Spinal cord (tissue), 10 donors: ENCODE measurements at places on chromosomes 12 and 14.
A peak's percentile ranks its signal among the peaks of the same experiment; 100 is the strongest.

- H3K27ac ChIP-seq: no peak overlapping the region
- no peaks in the 10 kb centered on the region for H3K36me3 ChIP-seq
- no peak for DNase-seq
- H3K4me1 ChIP-seq: peaks cover 22% of the 10 kb centered on the region
- H3K4me3 ChIP-seq: no peak overlapping the region
These were observed 24.0 kb upstream of the IRF2BPL start for GRCh38 chr14:77052281-77053044.

GRCh38 chr12:58978717-58979116, 58.4 kb upstream of the LRIG3 start:
- H3K27me3 ChIP-seq: no peaks in the 10 kb centered on the region
- no peak overlapping the region for H3K4me3 ChIP-seq
- H3K36me3 ChIP-seq: no peaks in the 10 kb centered on the region

DNA sequence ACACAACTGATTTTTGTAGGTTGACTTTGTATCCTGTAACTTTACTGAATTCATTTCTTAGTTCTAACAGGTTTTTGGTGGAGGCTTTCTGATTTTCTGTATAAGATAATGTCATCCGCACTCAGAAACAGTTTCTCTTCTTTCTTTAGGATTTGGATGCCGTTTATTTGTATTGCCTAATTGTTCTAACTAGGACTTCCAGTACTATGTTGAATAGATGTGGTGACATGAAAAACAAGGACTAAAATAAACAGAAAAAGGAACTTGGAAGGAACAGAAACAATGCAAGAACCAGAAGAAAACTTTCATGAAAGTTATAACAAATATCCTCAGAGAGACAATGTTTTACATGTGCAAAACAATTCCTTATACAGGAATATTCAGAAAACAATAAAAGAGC, 100.3 kb downstream of the GTF2A1 start:
- no peaks in the 10 kb centered on the region for H3K27me3 ChIP-seq
- no peak for DNase-seq
- no peaks in the 10 kb centered on the region for H3K36me3 ChIP-seq
- H3K4me1 ChIP-seq: no peaks in the 10 kb centered on the region

DNA sequence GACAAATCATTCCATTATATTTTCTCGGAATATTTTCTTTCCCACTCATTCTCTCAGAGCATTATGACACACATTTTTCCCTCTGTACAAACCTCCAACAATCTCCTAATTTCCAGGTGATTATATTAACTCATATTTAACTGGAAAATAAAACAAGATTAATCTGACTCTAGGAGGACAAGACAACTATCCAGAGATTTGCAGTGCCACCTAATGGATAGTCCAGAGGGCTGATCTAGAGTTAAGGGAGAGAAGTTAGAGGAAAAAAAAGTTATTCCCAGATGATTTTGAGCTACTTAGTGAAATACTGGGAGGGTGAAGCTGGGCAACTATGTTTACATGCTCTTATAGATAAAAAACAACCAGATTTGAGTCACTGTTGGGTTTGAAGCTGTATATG, 161.7 kb downstream of the ALX1 start:
- H3K27me3 ChIP-seq: no peaks in the 10 kb centered on the region
- no peak for DNase-seq
- no peak overlapping the region for H3K27ac ChIP-seq
- H3K4me1 ChIP-seq: no peaks in the 10 kb centered on the region
- no peak overlapping the region for H3K4me3 ChIP-seq

DNA sequence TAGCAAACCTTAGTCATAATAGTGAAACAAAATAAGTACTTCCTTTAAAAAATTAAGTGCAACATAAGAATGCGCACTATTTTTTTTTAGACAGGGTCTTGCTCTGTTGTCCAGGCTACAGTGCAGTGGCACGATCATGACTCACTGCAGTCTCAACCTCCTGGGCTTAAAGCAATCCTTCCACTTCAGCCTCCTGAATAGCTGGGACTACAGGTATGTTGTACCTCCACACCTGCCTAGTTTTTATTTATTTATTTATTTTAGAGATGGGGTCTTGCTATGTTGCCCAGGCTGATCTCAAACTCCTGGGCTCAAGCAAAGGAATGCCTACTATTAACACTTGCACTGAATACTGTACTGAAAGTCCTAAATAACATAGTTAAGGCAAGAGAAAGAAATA, 93.8 kb downstream of the NUMB start:
- no peaks in the 10 kb centered on the region for H3K36me3 ChIP-seq
- H3K4me1 ChIP-seq: no peaks in the 10 kb centered on the region
- DNase-seq: no peak

- no peaks in the 10 kb centered on the region for H3K27me3 ChIP-seq
- H3K36me3 ChIP-seq: no peaks in the 10 kb centered on the region
- H3K4me1 ChIP-seq: peaks cover 7% of the 10 kb centered on the region
- no peak for DNase-seq
These were observed 73.4 kb downstream of the DUSP6 start for GRCh38 chr12:89278862-89279261.

DNA sequence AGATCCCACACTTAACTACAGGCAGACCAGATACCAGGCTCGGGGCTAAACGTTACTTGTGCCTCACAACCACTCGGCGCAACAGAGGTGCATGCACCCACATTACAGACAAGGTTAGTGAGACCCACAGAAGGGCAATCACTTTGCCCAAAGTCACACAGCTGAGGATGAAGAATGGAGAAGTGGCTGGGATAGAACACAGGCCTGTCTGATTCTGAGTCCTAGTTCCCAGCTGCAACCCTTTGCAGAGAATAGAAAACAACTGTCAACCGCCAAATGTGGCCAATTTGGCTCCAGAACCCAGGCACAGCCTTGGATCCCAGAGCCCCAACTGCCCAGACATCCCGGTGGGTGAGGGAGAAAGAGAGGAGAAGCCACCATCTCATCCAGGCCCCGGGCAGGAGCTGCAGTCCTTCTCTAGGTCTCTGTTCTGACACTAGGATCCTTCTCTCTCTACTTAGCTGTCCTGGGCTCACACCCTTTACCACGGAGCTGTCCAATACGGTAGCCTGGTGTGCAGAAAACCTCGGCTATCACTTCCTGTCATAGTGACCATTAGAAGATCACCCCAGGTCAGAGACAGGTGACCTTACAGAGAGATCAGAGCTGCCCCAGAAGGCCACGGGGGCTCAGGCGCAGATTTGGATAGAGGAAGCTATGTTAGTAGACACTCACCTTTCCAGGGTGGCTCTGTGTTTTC, 59.1 kb downstream of the FAM222A start:
- H3K4me3 ChIP-seq: no peak overlapping the region
- H3K27ac ChIP-seq: no peak overlapping the region
- no peak for DNase-seq
- peaks cover 34% of the 10 kb centered on the region for H3K4me1 ChIP-seq
- H3K36me3 ChIP-seq: peaks cover 34% of the 10 kb centered on the region
- H3K27me3 ChIP-seq: no peaks in the 10 kb centered on the region

GRCh38 chr14:21244544-21244943, 24.7 kb downstream of the HNRNPC start:
- H3K4me3 ChIP-seq: no peak overlapping the region
- no peaks in the 10 kb centered on the region for H3K27me3 ChIP-seq
- H3K27ac ChIP-seq: no peak overlapping the region
- peaks cover 17% of the 10 kb centered on the region for H3K36me3 ChIP-seq
- no peaks in the 10 kb centered on the region for H3K4me1 ChIP-seq

DNA sequence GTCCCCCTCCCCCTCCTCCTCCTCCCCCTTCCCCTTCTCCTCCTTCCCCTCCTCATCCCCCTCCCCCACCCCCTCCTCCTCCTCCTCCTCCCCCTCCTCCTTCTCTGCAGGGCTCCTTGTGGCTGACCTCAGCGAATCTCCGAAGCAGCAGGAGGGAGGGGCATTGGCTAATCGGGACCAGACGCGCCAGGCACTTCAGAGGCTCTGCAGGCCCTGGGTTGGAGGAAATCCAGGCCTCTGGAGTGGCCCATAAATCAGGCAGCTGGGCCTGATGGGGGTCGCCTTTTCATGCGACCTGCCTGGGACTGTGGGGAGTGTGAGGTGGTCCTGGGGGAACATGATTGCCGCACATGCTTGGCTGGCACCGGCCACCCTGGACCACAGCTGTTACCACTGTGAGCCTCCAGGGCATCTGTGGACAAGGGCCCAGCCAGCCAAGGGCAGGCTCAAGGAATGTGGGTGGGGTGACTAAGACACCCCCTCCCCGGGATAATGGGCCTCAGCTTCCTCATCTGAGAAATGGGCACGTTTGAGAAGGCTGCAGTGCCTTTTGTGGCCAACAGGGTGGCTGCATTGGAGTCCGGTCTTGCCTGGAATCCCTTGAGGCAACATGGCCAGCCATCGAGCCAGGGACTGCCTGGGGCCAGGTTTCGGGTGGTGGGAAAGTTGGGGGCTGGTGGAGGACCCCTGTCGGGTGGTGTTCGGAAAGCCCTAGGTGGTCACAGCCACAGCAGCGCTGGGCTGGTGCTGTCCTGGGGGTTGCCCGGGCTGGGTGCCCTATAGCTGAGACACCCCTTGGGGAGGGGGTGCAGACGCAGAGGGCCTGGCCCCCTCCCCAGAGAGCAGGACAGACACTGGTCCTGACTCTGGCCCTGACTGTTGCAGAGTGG, 12.0 kb downstream of the KIF26A start:
- H3K27ac ChIP-seq: peak overlapping the region; percentile 40
- H3K4me3 ChIP-seq: no peak overlapping the region
- peaks cover 75% of the 10 kb centered on the region for H3K4me1 ChIP-seq
- H3K27me3 ChIP-seq: peaks cover 4% of the 10 kb centered on the region

- H3K27me3 ChIP-seq: no peaks in the 10 kb centered on the region
- H3K4me3 ChIP-seq: no peak overlapping the region
- H3K27ac ChIP-seq: no peak overlapping the region
- peak; percentile 73 for DNase-seq
These were observed 6.2 kb upstream of the SLC41A2 start for GRCh38 chr12:104964167-104964855.

DNA sequence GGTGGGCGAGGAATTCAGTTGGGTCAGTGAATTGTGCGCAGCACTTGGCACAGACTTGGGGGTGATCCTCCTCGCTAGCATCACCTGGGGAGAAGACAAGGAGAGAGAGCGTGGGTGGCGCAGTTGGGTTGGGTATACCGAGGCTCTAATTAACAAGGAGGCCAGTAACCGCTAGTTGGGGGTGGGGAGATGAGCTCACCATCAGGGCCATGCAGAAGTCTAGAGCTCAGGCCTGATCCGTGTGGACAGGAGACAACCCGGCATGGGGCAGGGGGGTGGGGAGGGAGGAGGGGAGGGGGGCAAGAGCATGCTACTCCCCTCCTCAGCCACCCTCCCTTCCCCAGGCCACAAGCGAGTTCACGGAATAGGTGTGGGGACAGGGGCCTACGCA, 580 bp downstream of the SALL2 start:
- H3K27me3 ChIP-seq: no peaks in the 10 kb centered on the region
- peaks cover 44% of the 10 kb centered on the region for H3K4me1 ChIP-seq
- H3K27ac ChIP-seq: peak overlapping the region; percentile 65
- H3K4me3 ChIP-seq: peak overlapping the region; percentile 74
- DNase-seq: peak; percentile 75

DNA sequence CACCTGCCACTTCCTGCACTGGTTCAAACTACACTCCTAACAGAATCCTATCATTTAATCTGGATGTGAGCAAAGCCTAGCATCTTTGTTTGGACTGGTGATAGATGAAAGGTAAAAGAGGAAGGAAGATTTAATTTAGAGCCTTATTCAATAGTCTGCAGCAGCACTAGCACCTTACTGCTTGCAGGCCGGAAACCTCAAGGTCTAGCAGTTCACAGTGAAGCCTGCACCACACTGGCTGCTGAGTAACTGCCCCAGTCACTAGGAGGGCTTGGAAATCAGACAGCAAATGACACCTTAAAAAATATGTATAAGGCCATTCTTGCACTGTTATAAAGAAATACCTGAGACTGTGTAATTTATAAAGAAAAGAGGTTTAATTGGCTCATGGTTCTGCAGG, 358.0 kb downstream of the DAD1 start:
- H3K27ac ChIP-seq: no peak overlapping the region
- H3K27me3 ChIP-seq: no peaks in the 10 kb centered on the region
- H3K4me1 ChIP-seq: no peaks in the 10 kb centered on the region
- no peaks in the 10 kb centered on the region for H3K36me3 ChIP-seq
- no peak for DNase-seq

- no peak overlapping the region for H3K4me3 ChIP-seq
- H3K27me3 ChIP-seq: no peaks in the 10 kb centered on the region
- H3K4me1 ChIP-seq: no peaks in the 10 kb centered on the region
- H3K27ac ChIP-seq: no peak overlapping the region
These were observed 592.5 kb downstream of the RPL10L start for GRCh38 chr14:46058964-46059563.

DNA sequence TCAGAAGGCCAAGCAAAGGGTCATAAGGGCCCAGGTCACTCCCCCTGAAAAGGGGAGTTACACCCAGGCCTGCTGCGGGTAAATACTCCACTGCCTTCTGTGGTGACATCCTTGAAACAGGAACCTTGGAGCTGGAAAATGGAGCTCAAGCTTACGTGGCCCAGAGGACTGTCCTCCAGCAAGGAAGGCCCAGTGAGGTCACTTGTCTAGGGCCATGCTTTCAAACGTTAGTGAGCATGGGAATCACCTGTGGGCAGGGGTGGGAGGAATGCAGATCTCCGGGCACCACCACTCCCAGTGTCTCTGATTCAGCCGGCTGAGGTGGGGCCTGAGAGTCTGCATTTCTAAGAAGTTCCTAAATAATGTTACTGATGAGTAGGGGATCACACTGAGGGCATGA, 140.5 kb upstream of the CCND2 start:
- peaks cover 23% of the 10 kb centered on the region for H3K4me1 ChIP-seq
- H3K36me3 ChIP-seq: no peaks in the 10 kb centered on the region
- H3K27ac ChIP-seq: no peak overlapping the region
- H3K4me3 ChIP-seq: no peak overlapping the region

DNA sequence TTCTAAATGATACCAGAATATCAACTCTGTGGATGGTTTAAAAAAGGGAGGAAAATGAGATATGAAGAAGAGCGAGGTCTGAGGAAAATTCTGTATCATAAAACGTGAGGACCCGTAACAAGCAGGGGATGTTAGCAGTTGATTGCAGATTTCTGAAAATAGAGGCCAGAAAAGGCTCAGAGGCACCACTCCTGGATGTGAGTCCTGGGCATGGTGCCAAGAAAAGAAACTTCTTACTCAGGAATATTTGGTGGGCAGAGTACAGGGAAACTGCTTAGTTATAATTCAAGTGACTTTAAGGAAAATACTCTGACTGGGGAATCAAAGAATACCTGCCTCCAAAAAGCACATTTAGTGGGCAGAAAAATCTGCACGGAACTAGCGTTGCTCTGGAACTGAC, 85.5 kb downstream of the PRICKLE1 start:
- no peaks in the 10 kb centered on the region for H3K27me3 ChIP-seq
- DNase-seq: peak; percentile 59
- no peaks in the 10 kb centered on the region for H3K4me1 ChIP-seq
- H3K4me3 ChIP-seq: no peak overlapping the region

- H3K4me1 ChIP-seq: no peaks in the 10 kb centered on the region
- no peak overlapping the region for H3K27ac ChIP-seq
- H3K27me3 ChIP-seq: no peaks in the 10 kb centered on the region
- no peak overlapping the region for H3K4me3 ChIP-seq
- DNase-seq: no peak
- no peaks in the 10 kb centered on the region for H3K36me3 ChIP-seq
These were observed 54.6 kb downstream of the TESPA1 start for GRCh38 chr12:54929998-54930397.

GRCh38 chr12:7009512-7009911, 8.8 kb downstream of the LPCAT3 start:
- DNase-seq: no peak
- peaks cover 8% of the 10 kb centered on the region for H3K36me3 ChIP-seq
- no peak overlapping the region for H3K4me3 ChIP-seq
- no peak overlapping the region for H3K27ac ChIP-seq
- H3K27me3 ChIP-seq: no peaks in the 10 kb centered on the region
